ENCODE measurements at places on chromosomes 6 and 20.

DNA sequence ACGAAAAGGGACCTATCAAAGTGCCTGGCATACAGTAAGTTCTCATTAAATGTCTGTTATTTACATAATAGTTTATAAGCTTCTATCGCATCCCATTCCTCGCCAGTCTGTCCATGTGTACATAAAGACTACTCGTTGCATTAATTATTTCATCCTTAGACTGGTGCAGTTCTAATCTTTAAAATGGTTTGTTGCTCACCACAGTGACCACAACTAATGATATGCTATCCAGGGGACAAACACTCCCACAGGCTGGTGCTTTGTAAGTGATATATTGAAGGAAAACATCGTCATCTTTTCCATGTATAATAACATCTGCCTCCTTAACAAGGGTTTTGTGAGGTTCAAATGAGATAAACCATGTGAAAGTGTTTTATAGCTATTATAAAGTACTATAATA, 39.0 kb upstream of the HBS1L start:
- no peak for DNase-seq

- no peak for DNase-seq
Observed at GRCh38 chr6:163366288-163366687, 48.2 kb upstream of the QKI start.

DNA sequence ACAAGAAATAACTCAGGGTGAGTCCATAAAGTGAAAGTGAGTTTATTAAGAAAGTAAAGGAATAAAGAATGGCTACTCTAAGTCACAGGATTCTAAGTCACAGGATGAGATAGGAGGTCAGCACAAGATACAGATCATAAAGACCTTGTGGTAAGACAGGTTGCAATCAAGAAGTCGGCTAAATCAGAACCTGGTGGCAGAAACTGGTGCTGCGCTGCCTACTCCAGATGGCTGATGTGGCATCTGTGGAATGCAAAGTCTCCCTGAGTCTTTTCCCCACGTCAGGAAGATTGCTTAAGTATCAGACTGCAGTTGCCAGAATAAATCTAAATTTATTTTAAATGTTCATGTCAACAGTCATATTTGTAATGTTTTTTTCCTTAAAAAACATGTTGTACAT, 10.7 kb upstream of the KCNK15 start:
- no peak for DNase-seq

- no peak for DNase-seq
Observed at GRCh38 chr6:140661691-140662090, 1287.2 kb upstream of the CITED2 start.

GRCh38 chr20:5592823-5593739, 157.1 kb upstream of the SHLD1 start:
- peak; percentile 41 for DNase-seq

DNA sequence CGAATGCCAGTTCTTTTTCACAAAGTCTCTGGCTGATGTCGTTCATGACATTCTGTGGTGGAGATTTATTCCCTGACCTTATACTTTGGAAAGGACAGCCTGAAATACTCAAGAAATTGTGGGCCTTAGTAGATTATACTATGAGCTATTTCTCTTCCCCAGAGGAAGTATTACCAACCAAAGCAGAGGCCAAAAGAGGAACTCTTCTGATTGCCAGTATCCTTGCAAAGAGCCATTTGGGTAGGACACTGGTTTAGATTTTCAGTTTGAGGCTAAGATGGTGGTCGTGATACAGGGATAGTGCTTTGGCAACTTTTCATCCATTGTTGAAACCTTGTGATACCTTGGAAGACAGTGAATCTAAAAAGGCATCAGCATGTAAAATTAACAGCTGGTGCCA, 327.3 kb downstream of the HACE1 start:
- peak; percentile 19 for DNase-seq

DNA sequence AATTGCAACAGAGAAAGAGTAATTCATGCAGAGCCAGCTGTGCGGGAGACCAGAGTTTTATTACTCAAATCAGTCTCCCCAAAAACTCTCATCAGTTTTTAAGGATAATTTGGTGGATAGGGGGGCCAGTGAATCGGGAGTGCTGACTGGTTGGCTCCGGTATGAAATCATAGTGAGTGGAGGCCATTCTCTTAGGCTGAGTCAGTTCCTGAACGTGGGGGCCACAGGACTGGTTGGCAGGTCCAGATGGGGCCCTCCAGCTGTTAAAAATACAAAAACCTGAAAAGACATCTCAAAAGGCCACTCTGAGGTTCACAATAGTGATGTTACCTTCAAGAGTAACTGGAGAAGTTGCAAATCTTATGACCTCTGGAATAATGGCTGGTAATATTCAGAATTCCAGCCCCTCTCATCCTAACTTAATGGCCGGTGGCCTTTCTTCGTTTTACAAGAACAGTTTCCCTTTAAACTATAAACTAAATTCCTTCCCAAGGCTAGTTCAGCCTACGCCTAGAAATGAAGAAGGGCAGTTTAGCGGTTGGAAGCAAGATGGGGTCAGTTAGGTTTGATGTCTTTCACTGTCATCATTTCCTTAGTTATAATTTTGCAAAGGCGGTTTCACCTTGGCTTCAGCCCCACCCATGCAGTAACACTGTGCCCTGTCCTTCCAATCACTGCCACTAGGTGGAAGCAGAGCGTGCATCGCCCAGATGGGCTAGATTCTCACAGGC, 6.8 kb upstream of the MICA start:
- peak; percentile 89 for DNase-seq

- DNase-seq = peak; percentile 78
Observed at GRCh38 chr20:46438156-46438750, 31.8 kb upstream of the ELMO2 start.

DNA sequence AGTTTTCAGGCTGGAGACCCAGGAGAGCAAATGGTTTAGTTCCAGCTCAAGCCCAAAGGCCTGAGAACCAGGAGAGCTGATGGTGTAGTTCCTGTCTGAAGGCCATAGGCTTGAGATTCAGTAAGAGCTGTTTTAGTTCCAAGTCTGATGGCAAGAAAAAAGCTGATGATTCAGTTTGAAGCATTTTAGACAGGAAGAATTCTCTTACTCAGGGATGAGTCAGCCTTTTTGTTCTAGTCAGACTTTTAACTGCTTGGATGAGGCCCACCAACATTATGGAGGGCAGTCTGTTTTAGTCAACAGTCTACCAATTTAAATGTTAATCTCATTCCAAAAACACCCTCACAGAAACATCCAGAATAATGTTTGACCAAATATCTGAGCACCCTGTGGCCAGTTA, 2.5 kb downstream of the ZSCAN26 start:
- DNase-seq = peak; percentile 57

- DNase-seq = no peak
Observed at GRCh38 chr6:71126506-71126905, 162.1 kb upstream of the OGFRL1 start.

GRCh38 chr6:69957985-69958559, 91.7 kb downstream of the COL19A1 start:
- no peak for DNase-seq

DNA sequence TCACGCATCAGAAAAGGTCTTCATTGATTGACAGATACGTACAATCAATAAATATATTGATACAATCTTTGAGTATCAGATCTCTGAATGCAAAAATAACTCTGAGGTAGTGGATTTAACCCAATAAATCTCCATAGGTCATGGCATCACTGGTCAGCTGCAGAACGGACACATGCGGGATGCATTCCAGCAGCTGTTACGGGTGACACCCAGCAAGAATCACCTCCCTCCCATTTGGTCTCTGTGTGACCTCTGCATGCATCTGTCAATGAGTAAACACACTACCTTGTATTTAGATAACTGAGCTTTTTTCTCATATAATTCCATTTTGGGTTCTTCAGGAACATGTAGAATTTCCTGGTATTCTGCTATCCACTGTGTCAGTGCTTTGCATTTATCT, 285.4 kb downstream of the SYNE1 start:
- no peak for DNase-seq

DNA sequence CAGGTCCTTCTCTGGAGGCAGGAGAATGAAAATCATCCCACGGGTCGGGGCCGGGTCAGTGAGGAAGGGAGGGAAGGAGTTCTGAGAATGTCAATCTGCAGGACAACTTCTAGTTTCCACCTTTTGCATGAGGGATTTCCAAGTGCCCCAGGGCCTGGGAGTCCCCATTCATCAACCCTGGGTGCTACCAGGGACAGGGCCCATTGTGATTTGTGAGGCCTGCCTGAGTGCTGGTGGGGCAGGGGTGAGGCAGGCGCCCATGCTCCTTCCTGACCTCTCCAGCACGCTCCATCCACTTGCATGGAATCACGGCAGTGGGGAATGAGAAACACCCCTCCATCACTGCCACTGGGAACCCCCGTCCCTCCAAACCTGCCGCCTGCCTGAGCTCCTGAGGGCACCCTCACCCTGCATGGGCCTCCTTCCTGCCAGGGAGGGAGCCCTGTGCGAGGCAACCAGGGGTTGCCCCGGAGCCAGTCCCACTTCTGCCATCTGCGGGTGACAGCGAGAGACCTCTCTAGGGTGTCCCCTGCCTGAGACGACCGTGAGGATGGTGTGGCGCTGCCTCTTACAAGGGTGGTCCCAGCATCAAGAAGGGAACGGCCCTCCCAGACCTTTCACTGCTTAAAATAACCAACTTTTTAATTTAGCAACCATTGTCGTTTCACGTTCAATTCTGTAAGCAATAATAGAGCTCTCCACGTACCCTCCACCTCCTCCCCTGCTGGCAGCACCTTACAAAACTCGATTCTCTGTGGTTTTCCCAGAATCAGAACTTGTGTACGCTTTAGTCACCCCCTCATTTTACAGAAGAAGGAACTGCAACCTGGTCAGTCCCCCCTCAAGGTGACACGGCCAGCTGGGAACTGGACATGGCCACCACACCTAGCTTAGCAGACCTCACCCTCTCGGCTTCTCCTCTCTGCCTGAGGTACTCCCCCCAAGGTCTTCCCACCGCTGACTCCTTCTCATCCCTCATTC, 28.6 kb downstream of the PMEPA1 start:
- DNase-seq = peak; percentile 57

DNA sequence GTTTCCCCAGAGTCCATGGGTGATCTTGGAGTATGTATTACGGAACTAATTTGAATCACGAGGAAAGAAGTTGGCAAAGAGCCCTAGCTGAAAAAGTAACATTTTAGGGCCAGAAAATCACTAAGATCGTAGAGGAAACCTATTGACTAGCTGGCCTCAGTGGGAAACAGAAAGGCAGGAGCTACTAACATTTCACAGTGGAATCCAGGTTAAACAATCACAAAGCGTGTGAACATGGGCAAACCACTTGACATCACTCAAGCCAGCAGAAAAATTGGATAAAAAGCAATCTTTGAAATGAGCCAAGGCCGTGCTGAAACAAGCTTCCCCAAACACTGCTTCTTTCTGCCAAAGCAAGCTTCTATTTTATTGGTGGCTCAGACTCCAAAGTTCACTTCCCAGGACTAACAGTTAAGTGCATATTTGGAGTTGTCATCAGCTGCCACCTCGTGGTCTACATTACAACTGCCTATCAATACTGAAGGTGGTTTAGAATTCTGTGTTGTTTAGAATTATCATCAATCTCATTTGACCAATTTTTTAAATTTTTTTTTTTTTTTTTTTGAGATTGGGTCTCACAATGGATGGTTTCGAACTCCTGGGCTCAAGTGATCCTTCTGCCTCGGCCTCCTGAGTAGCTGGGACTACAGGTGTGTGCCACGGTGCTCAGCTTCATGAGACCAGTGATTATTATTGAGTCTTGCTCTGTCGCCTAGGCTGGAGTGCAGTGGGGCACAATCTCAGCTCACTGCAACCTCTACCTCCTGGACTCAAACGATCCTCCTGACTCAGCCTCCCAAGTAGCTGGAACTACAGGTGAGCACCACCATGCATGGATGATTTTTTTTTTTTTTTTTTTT, 10.6 kb downstream of the RPS10 start:
- peak; percentile 93 for DNase-seq

GRCh38 chr6:117561128-117561527, 41.2 kb downstream of the GOPC start:
- no peak for DNase-seq

Data from common myeloid progenitor, CD34-positive (primary cell).